ENCODE measurements at places on chromosomes 13 and 19.

DNA sequence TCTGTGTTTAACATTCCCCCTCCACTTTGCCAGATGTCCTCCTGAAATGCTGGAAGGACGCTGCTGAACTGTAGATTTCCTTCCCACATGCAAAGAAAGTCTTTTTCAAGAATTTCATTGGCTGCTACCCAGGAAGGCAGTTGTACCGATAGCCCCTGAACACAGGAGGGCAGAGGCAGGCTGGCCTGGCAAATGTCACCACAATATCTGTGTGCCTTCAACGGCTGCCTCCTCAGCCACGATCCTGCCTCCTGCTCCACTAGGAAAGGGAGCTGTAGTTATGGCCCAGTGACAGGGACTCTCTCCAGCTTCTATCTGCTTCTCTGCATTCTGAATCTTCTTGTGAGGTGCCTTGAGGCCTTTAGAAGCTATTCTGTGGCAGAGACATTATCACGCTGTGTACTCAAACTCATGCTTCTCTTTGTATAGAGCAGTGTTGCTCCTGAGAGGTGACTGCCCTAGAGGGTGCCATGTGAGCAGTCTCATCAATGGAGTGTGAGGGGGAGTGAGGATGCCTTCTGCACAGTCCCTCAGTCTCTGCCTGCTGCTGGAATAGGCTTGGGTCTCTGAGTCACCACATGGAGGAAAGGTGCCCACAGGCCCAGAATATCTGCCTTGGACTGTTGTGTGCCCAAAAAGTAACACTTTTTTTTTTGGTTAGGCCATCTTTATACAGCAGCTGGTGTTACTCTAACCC, 279.8 kb downstream of the DNAJC15 start:
- DNase-seq, result peak; percentile 7

- no peak for DNase-seq
These were observed 1422.9 kb downstream of the EFNB2 start for GRCh38 chr13:105112561-105112960.

- no peak for DNase-seq
These were observed 3.8 kb downstream of the UBL3 start for GRCh38 chr13:29846475-29847256.

DNA sequence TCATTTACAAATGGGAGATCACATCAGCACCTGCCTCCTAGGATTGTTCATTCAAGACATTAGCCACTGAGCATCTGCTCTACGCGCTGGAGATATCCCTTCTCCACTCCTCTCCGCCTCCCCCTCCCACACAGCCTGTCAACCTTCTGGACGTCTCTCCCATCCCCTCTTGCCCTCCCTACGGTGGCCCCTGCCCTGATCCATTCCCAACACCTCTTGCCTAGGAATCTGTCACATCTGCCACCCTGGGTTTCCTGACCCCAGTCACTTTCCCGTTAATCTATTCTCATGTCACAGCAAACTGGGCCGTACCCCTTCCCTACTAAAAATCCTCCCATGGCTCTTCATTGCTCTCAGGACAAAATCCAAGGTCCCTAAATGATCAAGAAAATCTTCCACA, 10.3 kb downstream of the DYRK1B start:
- DNase-seq, result no peak

GRCh38 chr13:76872675-76873074, 13.5 kb downstream of the KCTD12 start:
- DNase-seq, result no peak

Measured in stimulated activated CD4-positive, alpha-beta T cell treated with anti-CD3 and anti-CD28 coated beads, Interleukin-15, amount 100 ng/mL, for 24 hours (primary cell).